ENCODE measurements at places on chromosomes 3 and 15.

DNA sequence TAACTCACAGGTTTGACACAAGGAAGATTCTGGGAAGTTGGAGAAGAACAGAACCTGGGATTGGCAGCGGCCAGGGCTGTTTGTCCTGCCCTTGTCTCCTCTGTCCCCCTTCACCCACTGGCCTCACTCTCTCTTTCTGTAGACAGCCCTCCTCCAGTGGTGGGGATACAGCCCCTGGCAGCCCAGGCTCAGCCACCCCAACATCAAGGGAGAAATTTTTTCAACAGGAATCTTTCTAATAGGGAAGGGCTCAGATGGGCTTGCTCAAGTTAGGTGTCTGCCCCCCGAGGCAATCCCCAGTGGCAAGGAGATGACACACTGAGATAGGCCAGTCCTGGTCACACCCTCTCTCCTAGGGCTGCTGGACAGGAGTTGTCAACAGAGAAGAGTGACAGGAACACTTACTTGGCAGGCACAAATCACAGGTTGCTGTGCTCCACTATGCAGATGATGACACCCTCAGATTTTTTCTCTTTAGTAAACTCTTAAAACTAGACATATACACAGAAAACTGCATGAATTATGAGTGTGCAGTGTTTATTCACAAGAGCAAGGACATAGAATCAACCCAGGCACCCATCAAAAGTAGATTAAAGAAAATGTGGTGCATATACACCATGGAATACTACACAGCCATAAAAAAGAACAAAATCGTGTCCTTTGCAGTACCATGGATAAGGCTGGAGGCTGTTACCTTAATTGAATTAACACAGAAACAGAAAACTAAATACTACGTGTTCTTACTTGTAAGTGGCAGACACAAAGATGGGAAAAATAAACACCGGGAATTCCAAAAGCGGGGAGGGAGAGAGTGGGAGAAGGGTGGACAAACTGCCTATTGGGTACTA lies 36.3 kb downstream of the PLA2G4D start:
- no peak for DNase-seq

DNA sequence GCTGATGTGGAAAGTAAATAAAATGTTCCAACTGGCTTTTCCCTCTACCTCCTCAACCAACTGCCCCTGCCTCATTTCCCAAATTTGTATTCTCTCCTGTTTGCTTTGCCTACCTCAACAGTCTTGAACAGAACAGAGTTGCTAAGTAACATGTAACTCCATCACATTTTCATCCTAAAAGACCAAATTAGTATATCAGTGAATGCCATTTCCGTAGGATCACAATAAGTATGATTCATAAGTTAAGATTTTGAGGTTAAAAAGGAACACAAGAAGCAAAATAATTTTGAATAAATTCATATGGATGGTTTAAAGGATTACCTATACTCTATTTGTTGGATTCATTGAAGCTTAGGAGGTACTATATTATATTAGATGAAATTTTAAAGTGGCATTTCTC lies 154.9 kb downstream of the ECT2 start:
- DNase-seq: no peak

DNA sequence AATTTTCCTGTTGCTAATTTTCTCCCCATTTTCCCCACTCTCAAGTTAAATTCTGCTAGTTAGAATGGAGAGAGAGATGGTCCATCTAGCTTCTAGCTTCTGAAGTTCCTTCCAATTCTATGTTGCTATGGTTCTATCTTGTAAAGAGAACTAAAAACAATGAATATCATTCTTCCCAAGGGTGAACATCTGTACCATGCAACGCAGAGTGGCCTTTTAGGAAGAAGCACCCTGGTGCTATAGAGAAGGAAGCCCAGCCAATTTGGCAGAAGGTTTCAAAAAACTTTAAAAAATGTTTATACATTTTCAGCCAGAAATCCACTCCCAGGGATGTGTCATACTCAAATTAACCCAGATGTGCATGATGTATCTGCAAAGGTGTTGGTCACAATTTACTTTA lies 149.1 kb downstream of the SEMA6D start:
- no peak for DNase-seq

DNA sequence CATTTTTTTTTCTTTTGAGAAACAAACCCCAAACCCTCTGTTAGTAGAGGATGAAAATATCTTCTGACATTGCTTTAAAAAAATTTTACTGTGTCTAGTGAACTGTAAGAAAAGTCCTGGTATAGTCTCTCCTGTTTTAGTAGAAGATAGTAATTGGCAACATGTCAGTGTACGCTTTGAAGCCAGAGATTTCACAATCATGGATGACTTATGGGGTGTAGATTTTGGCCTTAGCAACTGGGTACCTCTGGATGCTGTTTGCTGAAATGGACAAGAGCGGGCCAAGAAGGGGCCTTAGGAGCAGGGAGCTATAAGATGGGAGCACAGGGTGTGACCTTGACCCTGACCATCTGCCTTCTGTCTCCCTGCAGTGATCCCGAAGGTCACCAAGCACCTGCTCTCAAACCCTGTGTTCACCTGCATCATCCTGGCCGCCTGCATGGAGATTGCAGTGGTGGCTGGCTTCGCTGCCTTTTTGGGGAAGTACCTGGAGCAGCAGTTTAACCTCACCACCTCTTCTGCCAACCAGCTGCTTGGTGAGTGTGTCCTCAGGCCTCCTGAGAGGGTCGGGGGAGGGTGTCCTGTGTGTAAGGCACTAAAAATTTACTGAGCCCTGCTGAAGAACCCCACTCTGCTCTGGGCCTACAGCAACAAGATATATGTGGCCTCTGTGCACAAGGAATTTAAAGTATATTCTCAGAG lies 266.7 kb downstream of the SLCO3A1 start:
- DNase-seq: no peak

GRCh38 chr15:51726302-51727073 lies 11.0 kb downstream of the LYSMD2 start:
- peak; percentile 37 for DNase-seq

DNA sequence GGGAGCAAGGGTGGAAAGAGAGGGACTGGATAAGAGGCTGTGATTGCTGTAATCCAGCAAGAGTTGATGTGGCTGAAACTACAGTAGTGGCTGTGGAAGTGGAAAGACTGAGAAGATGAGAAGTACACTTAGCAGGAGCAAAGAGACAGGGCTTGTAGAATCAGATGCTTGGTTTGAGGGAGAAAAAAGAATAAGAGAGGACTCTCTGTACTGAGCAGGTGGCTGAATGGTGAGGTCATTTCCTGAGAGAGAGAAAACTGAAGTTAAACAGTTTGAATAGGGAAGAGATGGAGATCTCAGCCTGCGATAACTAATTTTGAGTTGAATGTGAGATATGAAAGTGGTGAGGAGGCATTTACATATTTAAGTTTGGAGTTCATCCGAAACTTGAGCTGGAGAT lies 95.8 kb upstream of the SLC25A36 start:
- DNase-seq: no peak

DNA sequence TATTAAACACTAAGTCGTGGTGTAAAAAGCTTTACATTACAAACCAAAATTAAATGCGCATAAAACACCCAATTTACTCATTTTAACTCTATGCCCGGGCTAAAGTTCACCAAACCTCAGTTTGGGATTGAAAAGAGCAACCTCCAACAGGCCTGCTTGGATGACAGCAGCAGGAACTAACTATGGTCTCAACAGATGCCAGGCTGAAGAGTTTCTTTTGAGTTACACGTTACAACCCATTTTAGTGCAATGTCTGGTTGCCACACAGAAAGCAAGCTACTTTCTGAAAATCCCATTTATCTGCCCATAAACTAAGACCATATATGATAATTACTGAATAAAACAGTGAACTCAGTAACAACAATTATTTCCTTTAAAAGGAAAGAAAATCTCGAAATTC lies 2.2 kb downstream of the SATB1 start:
- no peak for DNase-seq

DNA sequence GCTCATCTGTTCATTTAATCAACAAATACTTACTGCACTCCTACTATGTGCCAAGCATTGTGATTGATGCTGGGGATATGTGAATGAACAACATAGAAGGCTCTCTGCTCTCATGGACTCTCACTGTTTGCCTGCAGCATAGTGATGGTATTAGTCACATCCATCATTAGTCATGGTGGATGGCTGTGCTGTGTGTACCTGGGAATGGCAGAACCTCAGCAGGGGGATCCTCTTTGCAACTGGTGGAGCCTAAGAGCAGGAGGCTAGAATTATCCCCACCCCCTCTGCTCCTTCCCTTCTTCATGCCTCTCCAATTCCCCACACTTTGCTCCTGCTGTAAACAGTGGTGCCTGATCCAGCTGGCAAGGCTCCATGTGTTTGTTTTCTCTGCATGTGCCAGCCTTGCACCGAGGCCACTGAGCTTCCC lies 20.5 kb downstream of the BOC start:
- DNase-seq: no peak

DNA sequence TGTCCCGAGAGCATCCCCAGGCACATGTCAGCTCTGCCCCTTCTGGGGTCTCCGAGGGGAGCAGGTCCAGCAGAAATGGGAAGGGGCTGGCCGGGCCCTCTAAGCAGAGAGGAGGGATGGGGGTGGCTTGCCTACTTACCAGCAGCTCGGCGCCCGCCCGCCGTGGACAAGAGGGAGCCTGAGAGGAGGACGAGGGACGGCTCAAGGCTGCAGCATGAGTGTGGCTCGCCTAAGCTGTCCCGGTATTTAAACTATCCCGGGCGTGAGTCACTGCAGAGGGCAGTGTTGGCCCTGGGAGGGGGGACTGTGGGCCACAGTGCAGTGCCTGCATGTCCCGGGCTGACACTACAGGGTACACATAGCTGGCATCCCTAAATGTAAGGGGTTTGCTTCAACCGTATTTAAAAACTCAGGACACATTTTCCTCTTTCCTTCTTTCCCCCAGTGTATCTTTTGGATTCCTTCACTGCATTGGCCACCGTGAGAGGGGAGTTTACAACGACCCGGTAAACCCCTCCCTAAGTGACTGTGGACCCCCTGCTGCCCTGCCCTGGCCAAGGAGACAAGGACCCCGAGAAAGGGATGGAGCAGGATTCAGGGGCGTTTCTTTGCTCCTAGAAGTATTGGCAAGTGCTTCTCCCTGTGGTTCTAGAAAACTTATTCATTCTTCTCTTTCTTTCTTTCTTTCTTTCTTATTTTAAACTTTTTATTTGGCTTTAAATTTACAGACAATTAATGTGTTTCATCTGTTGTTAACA lies at the start of gene LRRC15:
Gene LRRC15 (minus strand): TSS at position 222 of the 758 bp plus-strand sequence. CDS start 8,700 bp downstream, outside the sequence.
- peak; percentile 7 for DNase-seq

DNA sequence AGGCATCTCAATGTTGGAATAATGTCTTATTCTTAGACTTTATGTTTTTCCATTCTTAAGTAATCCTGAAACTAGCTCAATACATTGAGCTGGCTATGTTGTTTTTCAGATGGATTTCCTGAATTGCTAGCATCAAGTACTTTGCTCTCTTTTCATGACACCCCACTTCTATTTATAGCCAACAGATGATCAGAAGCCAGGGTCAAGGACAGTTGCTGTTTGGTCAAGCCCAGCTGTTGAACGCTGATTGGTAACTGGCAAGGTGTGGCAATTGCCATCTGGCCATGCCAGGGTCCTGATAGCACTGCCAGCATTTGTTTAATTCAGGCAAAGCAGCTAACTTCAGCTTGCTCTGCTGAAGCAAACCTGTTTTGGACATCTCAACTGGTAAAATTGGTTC lies 46.2 kb upstream of the PLCL2 start:
- no peak for DNase-seq

GRCh38 chr3:88742106-88742505 lies 365.3 kb upstream of the EPHA3 start:
- DNase-seq: peak; percentile 2

DNA sequence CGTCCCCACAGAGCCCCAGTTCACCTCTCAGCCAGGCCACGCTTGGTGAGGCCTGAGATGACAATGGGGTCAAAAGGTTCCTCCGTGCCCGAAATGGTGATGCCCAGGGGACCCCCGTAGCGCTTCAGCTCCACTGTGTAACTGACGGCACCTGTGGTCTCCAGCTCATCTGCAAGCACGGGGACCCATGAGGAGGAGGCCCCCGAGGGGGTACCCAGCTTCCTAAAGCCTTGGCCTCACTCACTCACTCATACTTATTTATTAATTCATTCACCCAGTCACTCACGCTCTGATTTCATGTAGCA lies 30.4 kb downstream of the GRIP2 start:
- DNase-seq: no peak

DNA sequence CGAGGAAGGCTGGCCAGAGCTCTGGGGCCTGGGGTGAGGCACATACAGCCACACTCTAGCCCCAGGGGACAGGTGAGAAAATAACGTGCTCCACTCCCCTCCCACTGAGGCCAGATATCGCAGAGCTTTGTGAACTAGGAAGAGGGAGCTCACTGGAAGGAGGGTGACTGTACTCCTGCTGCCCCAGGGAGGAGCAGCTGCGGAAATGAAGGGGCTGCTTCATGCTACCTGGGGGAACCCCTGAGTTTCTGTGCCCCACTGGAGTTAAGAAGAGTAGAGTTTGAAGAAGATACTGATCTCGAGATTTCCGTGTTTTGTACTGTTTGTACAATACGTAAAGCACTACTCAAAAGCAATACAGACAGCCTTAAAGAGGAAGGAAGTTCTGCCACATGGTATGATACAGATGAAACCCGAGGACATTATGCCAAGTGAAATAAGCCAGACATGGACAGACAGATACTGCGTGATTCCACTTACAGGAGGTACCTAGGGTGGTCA lies 44.6 kb downstream of the CMTM6 start:
- peak; percentile 39 for DNase-seq

GRCh38 chr3:179072100-179072438 lies 460 bp upstream of the ZMAT3 start:
- no peak for DNase-seq

DNA sequence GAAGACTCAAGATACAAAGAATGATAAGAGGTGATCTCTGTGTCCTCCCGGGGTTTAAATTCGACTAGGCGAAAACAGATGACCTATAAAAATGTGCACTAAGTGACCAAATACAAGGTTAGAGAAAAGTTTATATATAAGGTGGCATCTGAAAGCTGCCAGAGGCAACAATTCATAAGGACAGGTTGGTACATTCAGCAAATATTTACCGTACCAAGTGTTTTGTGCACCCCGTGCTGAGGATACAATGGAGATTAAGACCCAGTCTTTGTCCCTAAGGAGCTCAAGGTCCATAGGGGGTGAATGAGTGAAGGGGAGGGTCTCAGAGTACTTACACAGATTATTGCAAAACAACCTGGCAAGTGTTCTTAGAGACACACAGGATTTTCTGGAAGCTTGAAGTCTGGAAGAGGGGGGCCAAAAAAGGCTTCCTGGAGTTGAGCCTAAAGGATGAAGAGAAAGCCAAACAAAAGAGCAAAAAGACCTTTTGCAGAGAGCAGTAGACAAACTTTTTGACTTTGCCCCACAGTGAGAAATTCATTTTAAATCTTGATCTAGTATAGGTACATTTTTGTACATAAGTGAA lies 71.4 kb upstream of the LRIG1 start:
- no peak for DNase-seq

DNA sequence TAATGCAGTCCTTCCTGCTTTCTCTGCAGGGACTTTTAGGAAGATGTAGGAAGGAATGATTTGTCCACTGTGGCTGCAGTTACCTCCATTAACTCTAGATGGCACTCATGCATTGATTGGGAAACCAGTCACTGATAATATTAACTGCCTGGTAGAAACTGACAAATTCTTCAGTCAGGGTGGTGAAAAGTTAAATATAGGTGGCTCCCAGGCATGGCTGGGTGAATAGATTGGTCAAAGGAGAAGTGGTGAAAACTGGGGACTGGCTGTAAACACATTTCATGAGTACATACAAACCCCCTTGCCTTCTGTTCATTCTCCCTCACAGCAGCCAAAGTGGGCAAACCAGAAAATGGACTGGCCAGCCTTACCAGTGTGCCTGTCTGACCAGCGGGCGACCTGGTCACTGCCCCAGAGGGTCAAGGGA lies 333.4 kb downstream of the THSD4 start:
- peak; percentile 42 for DNase-seq
